CD4-positive, alpha-beta T cell (primary cell): ENCODE measurements at places on chromosomes 1 and 21.

DNA sequence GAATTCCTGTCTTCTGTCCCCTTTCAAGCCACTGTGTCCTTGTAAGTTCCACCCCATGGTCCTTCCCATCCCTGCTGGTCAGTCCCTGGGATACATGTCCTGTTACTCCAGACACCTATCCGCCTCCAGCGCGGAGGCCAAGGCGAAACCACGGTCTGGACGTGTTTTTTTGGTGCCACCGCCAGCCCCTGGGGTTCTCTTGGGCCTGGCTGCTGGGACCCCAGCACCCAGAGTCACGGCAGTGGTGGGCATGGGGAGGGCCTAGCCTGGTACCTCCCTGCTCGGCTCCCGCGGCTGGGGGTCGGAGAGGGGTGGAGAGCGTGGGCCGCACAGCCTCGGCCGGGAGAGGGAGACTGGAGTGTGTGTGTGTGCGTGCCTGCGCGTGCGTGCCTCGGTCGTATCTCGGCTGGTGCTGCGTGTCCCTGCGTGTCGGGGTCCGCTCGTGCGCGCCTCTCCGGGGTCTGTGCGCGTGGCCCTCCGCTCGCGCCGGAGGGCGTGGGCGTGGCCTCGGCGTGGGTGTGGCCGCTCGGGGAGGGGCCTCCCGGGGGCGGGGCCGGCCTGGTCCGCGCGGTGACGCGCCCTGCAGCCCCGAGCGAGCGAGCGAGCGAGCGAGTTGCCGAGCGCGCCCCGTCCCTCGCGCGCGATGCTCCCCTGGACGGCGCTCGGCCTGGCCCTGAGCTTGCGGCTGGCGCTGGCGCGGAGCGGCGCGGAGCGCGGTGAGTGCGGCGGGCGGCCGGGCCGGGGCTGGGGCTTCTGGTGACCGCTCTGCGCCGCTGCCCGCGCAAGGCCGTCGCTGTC is at the start of gene VWA1:
Gene VWA1, plus strand, starts transcription at position 585 of the 798 bp plus-strand sequence. Its CDS starts 59 bp downstream, at position 644.
- peaks cover 24% of the 10 kb centered on the region for H3K4me1 ChIP-seq
- no peak within 1 kb of the TSS for H3K27ac ChIP-seq
- peaks cover 65% of the 10 kb centered on the region for H3K27me3 ChIP-seq
- no peaks in the 10 kb centered on the region for H3K36me3 ChIP-seq

DNA sequence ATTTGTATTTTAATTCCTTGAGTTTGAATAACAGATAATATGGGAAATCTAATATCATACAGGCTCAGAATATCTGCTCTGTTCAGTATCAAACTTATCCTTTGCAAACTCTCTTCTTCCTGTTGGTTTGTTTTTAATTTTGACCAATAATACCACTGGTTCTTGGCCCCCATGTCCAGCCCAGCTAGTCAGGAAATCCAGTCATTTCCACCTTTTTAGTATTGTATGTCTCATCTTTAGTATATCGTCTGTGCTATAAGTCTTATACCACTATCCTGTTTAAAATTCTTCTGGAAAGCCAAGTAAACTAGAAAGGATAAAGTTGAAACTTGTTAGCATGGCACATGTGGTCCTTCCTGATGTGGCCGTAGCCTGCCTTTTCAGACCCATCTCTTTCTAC is 10.7 kb downstream of the SCCPDH start:
- H3K27me3 ChIP-seq: no peaks in the 10 kb centered on the region
- no peak overlapping the region for H3K4me3 ChIP-seq
- no peak overlapping the region for H3K27ac ChIP-seq
- no peaks in the 10 kb centered on the region for H3K36me3 ChIP-seq

DNA sequence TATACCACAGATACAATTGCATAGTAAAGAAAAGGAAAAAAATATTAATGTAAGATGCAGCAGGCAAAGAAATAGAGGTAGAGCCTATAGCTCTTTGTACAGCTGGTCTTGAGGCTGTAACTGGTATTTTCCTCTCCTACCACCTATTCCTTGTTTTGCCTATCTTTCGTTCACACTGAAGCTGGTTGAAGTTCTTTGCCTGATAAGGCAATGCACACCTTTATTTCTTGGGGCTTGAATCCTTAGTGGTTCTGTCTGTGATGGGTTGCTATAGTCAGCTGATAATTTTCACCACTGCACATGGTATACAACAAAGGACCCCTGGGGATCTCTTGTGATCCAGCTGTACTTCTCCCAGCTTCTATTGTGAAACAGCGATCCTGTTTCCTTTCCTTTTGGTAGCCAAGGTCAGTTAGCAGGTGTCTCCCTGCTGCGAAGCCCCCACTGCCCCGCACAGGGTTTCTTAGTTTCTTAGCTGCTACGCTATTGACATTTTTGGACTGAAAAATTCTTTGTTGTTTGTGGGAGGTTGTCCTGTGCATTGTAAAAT is 9.9 kb upstream of the TSNAX start:
- H3K4me1 ChIP-seq: no peaks in the 10 kb centered on the region
- no peak overlapping the region for H3K4me3 ChIP-seq
- H3K36me3 ChIP-seq: no peaks in the 10 kb centered on the region
- H3K27me3 ChIP-seq: no peaks in the 10 kb centered on the region
- DNase-seq: no peak

DNA sequence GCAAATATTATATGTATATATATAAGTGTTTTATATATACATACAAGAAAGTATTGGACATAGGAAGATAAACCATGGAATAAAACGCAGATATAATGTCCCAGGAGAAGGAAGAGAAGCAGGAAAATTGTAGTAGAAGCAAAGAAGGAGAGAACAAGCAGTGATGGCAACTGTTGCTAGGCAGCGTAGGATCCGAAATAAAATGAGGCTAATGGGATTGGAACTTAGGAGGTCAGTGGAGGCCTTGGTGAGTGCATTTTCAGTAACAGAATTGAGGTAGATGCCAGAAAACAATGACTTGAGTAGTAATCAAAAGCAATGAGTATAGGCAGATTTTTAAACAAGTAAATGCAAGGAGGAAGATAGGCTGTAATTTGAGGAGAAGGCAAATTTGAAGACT is 265.8 kb downstream of the LRRC7 start:
- no peak for DNase-seq
- H3K36me3 ChIP-seq: no peaks in the 10 kb centered on the region

GRCh38 chr21:16942703-16943102 is 570.1 kb upstream of the CXADR start:
- H3K36me3 ChIP-seq: no peaks in the 10 kb centered on the region
- no peaks in the 10 kb centered on the region for H3K4me1 ChIP-seq
- H3K4me3 ChIP-seq: no peak overlapping the region
- no peak for DNase-seq
- no peak overlapping the region for H3K27ac ChIP-seq
